Activated CD4-positive, alpha-beta T cell treated with anti-CD3 and anti-CD28 coated beads, Interleukin-2, amount 50 U/mL, for 24 hours (primary cell): ENCODE measurements at places on chromosomes 12 and 14.

DNA sequence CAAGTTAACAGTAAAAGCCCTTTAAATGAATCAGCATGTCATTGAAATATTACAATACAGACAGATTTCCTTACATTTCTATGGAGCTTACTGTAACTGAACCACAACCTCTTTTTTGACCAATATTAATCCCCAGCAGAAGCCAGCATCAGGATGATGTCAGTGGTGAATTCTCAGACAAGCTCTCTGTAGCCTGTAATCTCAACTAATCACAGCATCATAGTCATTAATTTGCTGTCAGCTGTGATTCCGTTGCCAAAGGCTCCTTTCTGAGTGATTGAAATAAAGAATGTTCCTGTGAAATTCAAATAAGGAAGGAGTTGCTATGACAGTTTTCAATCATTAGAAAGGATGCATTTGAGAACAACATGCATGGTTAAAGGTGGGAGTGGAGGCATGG lies 323.1 kb downstream of the PDZRN4 start:
- no peak for DNase-seq

DNA sequence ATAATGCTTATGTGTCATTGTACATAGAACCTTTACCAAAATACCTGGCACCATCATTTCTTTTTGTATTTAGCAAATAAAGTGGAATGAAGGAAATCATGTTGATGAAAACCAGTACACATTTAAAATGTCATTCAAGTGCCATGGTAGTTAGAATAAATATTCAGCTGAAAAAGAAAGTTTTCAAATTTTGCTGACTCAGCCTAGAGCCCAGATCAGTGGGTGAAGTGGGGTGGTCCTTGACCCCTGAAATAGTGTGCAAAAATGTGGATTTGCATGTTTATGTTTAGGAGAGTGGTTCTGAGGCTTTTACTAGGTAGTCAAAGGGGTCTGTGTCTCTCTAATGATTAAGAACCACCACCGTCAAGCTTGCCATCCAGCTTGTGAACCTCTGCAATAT lies 418.7 kb downstream of the ETNK1 start:
- no peak for DNase-seq

GRCh38 chr12:1799882-1800400 lies 20.4 kb upstream of the LRTM2 start:
- no peak for DNase-seq

DNA sequence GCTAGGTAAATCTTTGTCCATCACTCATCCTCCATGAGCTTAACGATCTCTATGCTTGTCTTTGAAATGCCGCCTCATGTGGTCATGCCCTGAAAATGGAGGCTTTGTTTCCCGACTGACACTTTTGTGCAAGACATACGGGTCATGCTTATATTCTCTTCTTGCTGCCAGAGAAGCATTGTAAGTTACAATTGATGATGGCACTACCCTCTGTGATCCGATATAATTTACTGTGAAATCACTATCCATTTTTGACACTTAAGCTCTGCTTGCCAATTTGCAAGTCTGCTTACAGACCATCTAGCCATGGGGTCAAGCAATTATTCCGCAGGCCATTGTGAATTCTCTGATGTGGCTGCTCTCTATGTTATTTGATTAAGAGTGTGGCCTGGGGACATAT lies 650.0 kb downstream of the FLRT2 start:
- no peak for DNase-seq

- DNase-seq, result no peak
These were observed 782.5 kb downstream of the TMTC2 start for GRCh38 chr12:83468988-83469908.

- DNase-seq, result no peak
These were observed 2.1 kb downstream of the CFAP73 start for GRCh38 chr12:113151655-113152054.

DNA sequence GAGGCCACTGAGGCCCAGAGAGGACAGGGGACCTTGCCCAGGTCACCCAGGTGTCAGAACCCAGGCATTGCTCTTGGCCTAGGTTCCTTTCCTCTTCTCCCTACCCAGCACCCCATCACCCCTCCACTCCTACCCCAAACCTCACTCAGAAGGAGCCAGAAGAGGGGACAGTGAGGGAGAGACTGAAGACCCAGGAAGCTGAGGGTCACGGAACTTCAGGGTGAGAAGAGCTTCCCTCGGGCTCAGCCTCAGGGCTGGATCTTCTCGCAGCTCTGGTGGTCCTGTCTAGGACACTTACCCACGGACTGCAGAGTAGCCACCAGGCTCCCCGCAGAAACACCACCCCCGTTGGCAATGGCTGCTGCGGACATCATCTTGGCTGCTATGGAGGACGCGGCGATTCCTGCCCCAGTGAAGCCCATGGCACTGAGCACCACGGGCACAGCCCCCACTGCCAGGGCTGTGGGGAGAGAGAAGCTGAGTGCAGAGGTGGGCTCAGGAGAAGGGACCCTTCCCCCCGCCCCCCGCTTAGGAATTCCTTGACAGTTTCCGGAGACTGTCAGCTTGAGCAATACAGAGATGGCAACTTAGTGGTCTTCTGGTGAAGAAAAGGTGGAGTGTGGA lies 1.1 kb downstream of the IFI27L2 start:
- DNase-seq, result no peak

- DNase-seq, result no peak
These were observed 1205.3 kb downstream of the GALC start for GRCh38 chr14:86787717-86788116.

DNA sequence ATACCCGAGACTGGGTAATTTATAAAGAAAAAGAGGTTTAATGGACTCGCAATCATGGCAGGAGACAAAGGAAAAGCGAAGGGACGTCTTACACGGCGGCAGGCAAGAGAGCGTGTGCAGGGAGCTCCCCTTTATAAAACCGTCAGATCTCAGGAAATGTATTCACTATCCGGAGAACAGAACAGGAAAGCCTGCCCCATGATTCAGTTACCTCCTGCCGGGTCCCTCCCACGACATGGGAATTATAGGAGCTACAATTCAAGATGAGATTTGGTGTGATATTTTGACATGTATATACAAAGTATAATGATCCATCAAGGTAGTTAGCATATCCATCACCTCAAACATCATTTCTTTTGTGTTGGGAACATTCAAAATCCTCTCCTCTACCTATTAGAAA lies 2.3 kb upstream of the CDCA4 start:
- no peak for DNase-seq

DNA sequence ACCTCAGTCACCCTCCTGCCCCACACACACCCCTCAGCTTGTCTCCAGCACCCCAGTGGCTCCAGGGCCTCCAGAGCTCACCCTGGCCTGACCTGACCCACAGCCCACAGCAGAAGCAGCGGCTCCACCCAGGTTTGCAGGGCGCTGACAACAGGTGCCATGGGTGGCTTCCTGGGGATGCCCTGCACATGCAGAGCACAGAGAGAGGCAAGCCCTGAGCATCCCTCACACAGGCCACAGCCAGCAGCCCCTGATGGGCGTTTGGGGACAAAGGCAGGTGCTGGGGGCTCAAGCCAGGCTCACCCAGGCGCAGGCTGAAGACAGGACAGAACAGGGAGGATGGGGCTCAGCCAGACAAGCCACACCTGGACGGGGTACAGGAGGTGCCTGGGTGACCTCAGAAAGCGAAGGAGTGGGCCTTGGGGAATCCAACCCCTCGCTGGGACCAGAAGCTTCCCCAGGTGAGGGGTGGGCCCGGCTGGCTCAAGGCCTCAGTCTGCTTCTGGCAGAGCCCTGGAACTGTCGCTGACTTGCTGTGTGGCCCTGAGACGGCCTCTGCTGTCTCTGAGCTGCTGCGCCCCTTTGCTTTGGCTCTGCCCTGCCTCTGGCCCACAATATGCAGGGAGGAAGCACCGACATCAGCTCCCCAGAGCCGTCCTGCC lies 10.6 kb downstream of the ARL6IP4 start:
- no peak for DNase-seq

- DNase-seq, result no peak
These were observed 35.8 kb downstream of the FBXO34 start for GRCh38 chr14:55306938-55307589.

DNA sequence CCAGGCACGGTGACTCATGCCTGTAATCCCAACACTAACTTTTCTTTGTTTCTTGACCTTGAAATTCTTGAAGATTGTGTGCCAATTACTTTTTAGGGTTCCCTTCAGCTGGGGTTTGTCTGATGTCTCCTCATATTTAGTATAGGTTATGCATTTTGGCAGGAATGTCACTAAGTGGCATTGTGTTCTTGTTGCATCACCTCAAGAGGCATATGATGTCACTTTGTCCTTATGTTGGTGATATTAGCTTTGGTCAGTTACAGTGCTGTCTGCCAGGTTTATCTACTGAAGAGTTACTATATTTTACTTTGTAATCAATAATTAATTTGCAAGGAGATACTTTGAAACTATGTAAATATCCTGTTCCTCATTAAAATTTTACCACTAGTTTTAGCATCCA lies 61.0 kb upstream of the BTG1 start:
- DNase-seq, result no peak

DNA sequence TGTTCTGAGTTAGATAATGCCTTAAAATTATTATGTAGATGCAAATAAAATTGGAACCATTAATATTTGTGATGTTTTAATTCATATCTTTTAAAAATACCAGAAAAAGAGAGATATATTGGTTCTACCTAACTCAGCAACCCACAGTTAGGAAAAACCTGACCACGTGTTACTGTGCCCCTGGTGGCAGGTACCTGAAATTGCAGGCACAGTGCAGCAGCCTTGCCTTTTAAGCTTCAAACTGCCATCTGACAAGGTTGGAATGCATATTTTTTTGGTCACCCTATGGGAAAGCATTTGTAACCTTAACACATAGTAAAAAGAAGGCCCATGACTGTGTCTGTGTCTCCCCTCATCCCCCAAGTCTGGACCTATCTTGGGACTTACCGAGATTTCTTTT lies 109.4 kb upstream of the NOS1 start:
- DNase-seq, result no peak

GRCh38 chr14:84442521-84442920 lies 1087.4 kb upstream of the FLRT2 start:
- DNase-seq, result no peak

GRCh38 chr12:56631790-56632700 lies 1.9 kb upstream of the BAZ2A start:
- DNase-seq, result no peak
